Cerebellar cortex (tissue), 1 donor: ENCODE measurements at places on chromosomes 2 and 18.
A peak's percentile ranks its signal among the peaks of the same experiment; 100 is the strongest.

DNA sequence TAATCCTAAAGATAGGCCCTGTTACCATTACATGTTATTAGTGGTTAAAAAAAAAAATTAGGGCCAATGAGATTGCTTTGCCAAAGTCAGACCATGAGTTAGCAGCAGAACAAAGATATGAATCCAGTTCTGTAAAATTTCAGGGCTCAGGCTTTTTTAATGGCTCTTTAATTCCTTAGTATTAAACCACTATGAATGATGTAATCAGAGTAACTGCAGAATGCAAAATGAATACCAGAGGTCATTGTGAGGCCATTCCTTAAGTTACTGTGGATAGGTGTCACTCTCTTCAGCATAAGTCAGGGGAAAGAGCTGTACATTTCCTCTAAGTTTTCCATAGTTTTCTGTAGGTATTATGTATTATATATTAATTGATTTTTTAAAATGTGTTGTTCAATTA is 42.2 kb upstream of the TBR1 start:
- DNase-seq: no peak

- no peak for DNase-seq
Observed at GRCh38 chr2:63651861-63652651, 63.3 kb downstream of the MDH1 start.

DNA sequence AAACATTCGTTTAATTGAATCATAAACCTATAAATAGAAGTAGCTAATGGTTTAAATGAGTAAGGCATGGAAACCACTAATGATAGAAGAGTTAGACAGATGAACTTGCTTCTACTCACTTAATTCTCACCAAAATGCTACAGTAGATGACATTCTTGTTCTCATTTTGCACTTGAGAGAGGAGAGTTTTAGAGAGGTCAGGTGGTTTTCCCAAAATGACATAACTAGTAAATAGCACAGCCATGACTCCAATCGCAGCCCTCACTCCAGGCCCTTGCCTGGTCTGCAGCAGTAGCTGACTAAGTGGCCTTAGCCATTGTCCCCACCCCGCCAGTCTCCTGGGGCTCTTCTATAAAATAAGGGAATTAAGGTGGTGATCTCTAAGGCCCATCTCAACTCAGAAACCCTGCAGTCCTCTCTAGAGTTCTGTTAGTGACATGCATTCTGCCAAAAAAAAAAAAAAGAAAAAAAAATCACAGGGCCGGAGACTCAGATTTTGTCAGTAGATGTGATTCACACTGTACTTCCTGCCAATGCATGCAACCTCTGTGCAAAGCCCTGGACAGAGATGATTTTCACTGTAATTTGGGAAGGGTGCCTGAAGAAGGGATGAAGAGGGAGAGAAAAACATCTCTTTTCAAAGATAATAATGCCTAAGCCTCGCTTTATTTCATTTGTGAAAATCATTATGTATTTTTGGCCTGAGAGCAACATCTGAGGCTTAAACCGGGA is 221.8 kb downstream of the ANAPC1 start:
- no peak for DNase-seq

DNA sequence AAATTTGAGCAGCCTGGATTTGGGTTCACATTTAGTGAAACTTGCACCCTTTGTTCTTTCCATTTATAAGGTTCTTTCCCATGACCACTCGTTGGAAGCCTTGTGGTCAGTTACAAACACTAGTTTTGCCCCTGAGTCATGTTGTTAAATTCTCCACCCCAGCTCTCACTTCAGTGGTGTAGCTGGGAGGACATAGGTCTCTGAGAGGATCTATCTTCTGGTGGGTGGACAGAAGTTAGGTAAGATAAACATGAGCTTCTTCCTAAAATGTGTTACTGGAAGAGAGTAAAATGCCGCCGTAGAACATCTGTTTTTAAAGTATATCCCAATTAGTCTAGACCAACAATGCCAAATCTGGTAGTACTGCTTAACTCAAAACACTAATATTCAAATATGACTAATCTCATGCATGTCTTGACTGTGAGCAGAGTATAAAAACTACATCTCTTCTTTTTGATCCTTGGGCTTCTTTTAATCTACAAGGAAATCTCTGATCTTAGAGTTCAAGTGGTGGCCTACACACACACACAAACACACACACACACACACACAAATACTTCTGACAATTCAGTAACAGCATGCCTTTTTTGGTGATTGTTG is 162.6 kb upstream of the FN1 start:
- no peak for DNase-seq

DNA sequence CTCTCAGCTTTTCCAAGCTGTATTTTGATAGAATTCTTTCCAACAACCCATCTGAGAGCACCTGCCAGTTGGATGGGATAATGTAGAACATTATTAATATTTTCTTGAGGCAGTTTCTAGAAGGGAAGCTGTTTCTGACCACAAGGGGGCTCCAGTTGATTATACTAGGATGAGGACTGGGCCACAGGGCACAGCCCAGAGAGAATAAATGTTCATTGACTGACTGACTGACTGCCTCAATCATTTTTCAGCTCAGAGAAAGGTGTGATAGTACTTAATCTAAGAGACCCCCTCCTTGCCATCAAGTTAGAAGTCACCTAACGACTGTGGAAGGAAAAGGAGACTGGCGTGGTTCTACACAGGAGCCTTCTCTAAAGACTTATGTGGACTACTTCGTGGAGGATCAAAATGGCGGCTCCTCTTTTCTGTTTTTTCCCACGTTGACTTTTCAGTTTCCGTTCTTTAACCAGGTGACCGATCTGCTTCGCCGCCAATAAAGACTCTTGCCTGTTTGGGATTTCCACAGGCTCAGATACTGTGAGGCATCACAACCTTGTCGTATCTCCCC is 31.9 kb upstream of the CREG2 start:
- DNase-seq: peak; percentile 40

DNA sequence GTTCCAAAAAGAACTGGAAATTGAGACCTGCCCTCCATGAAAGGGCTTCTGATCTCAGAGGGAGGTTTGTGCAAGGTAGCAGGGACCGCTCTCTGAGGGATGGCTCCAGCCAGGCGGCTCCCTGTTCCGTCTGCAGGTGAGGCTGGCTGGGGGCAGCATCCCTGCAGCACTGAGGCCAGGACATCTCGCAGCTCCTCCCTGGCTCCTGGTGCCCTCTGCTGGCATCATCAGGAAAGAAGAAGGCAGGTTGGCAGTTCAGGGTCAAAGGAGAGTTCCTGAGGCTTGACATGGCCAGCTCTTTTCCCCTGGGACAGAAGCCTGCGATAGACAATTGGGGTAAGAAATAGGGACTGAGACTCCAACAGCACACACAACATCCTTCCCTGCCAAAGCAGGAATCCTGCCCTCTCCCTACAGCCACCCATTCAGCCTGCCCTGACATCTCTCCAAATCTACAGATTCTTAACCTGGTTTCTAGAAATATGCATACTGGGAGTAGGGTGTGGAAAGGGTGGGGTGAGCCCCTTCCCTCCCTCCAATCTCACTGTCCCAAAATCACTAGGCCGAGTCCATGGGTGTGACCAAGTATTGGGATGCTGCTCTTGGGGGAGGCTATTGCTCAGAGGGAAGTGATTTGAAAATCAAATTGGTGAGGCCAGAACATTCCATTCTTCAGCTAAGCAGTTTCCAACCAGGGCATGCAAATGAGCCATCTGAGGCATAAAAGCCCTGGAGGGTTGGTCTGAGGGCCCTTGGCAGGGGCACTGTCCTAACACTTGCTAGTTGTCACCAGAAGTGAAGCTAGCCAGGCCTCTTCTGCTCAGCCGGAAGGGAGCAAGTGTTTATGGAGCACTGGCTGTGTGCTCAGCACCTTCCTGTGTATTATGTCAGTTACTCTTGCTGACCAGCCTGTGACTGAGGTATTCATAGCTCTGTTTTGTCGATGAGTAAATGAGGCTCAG is 185.4 kb downstream of the TFCP2L1 start:
- DNase-seq: peak; percentile 22

DNA sequence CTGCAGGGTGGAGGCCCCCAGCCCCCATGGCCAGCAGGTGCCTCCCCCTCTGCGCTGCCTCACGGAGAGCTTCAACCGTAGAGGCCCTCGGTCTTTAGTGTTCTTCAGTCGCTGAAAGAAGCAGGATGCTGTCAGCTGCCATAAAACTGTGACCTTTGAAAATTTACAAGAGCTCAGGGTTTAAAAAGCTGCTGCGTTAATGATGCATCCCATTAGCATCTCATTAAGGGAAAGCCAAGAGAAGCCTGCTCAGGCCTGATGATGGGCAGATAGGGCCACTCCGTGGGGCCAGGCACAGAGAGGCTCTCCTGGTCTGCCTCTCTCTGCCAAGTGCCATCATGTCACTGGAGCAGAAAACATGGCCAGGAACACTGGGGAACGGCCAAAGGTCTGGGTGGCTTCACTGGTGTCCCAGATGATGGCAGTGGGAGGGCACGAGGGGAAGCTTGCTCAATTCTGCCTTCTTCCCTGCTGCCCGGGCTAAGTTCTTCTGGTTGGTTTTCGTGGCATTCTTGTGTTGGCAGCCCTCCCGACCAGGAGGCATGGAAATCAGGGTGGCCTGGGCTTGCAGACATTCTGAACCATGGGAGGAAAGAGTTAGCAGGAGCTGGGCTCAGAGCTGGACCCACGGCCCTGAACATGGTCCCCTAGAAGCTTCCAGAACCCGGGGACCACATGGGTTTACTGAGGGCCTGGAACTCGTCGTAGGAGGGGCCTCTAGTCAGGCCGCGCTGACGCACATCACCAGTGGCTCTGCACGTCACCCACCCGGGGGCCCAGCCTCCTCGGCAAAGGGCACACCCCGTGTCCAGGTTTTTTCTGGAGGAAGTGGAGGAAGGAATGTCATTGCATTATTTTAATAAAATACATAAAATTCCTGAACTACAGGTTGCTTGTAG is 250.7 kb downstream of the KLHL29 start:
- no peak for DNase-seq

DNA sequence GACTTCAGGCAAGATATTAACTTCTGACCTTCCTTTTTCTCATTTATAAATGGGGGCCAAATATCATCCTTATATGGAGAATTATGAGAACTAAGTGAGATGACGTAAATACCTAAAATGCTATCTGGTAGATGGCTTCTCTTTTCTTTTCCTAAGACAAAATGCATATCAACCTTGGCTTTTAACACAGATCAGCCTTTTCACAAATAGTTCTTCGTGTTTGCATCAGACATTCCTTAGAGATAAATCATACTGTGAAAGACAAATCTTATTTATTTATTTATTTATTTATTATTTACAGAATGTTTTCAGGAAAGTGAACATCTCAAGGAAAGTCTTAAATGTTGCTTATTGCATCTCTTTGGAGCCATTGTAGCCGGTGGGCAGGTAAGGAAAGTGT is 62.8 kb downstream of the NBEAL1 start:
- no peak for DNase-seq

- DNase-seq: no peak
Observed at GRCh38 chr18:21177822-21178221, 64.2 kb upstream of the GREB1L start.

- DNase-seq: no peak
Observed at GRCh38 chr2:204160989-204161388, 224.4 kb downstream of the ICOS start.

- no peak for DNase-seq
Observed at GRCh38 chr2:106189325-106189724, 4.8 kb downstream of the UXS1 start.

- DNase-seq: no peak
Observed at GRCh38 chr18:52499016-52499415, 159.0 kb downstream of the DCC start.

DNA sequence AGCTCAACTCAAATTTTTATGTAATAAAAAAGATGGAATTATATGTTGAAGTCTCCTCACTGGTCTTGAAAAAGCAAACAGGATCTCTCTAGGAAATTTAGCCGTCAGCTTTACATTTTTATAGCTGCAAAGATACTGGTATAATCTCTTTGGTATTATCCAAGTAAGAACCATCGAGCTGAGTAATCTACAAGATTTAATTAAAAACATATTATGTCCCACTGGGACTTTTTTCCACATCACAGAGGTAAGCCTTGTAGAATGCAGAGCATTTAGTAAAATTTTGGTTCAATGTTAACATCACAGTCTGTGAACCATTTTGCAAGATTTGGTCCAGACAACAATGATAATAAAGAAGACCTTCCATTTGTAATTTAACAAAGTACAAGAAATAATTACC is 162.6 kb upstream of the SLC39A10 start:
- DNase-seq: no peak
